Brain pericyte (primary cell): ENCODE measurements at places on chromosomes 11 and 22.

DNA sequence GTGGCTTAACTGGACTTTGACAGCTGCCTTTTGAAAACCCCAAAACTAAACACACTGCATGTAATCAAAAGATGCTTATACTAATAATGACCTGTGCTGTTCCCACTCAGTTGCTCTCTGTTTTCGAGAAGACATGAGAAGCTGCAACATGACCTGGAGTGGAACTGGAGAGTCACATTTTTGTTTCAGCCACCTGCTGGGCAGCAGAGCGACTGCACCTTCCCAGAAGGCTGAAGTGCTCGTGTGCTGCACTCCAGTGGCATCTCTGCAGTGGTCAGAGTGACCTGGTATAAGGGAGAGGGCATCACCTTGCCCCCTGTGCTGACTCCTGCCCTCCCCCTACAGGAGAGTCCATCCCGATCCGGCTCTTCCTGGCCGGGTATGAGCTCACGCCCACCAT, 8.6 kb downstream of the THYN1 start:
- no peak for DNase-seq

DNA sequence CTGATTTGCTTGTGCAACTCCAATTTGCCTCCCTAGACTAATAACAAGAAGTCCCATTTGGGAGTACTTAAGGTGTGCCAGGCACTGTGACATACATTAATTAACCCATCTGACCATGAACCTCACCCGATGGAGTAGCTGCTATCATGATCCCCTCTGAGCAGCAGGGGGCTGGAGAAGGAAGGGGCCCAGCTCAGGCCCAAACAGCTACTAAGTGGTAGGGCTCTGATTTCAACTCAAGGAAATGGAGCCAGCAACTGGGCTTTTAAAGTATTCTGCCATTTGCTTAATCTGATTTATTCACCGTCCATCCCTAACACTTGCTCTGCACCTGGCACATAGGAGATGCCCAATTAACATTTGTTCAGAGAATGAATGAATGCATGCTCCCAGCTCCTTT, 1.2 kb downstream of the CRYBB1 start:
- DNase-seq, result no peak

DNA sequence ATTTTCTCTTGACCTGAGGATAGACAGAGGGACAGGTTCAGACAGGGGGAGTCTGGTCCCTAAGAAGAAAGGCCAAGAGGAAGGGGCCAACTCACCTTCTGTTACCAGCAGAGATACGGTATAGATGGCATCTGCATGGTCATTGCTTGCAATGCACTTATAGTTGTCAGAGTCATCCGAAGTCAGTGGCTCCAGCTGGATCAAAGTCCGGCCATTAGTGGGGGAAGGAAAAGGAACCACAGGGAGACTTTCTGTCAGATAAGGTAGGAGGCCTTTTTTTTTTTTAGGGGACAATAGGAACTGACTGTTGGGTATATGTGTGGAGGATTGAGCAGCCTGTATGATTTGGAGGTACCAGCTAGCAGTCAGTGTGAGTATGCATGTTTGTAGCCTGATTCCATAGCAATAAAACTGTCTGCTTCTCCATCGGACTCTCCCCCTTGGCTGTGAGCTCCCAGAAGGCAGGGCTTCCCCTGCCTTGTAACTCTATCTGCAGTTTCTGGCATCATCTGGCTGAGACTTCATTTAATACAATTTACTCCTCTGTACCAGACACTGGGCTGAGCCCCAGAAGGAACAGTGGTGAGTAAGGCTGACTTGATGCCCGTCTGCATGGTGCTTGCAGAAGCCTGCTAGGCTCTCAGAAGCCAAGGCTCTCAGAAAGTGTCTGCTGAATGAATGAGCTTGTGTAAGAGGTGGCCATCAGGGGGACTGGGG, 5.7 kb downstream of the IGSF22 start:
- no peak for DNase-seq

GRCh38 chr11:613369-613968, 2.3 kb downstream of the IRF7 start:
- no peak for DNase-seq

DNA sequence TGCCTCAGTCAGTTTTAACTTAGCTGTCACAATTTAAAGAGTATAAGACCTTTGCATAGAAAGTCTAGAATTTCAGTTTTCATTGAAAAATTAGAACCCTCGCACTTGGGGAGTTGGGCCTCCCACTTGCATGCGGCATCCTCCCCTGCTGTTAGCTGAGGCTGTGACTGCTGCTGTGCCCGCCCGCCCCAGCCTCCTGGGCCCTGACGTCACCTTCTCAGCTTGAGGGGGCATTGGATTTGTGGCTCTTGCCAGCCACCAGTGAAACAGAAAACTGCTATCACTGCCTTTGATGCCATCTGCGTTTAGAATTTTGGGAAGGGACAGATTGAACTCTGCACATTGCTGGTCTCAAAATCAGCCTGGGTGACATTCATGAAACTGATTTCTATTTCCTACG, 108.7 kb downstream of the CTTN start:
- no peak for DNase-seq

DNA sequence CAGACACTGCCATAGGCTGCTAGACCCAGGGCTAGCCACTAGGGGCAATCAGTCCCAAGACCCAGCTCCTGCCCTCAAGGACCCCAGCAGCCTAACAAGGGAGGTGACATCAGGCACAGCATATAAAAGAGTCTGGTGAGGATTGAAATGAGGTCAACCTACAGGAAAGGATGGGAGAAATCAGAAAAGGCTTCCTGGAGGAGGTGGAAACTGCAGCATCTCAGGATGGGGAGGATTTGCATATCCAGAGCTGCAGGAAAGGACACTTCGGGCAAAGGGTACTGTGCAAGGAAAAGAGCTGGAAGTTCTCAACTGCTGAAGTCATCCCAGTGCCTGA, 2.9 kb upstream of the ARFGAP2 start:
- no peak for DNase-seq

DNA sequence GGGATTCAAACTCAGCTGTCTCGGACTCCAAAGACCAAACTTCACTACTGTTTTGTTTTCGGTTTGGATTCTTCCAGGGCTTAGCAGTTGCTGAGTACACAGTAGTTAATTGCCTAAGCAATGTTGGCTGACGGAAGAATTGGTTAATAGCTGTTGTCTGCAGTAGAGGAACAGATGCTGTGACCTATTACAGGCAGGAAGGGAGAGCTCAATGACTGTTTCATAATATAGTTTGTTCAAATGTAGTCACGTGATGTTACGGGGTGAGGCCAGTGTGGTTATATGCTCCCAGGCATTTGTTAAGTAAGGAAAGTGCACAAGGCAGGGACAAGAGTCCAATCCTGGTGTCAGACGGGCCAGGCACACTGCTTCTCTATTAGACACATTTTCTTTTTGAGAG, 222.6 kb upstream of the CCDC90B start:
- DNase-seq, result no peak

DNA sequence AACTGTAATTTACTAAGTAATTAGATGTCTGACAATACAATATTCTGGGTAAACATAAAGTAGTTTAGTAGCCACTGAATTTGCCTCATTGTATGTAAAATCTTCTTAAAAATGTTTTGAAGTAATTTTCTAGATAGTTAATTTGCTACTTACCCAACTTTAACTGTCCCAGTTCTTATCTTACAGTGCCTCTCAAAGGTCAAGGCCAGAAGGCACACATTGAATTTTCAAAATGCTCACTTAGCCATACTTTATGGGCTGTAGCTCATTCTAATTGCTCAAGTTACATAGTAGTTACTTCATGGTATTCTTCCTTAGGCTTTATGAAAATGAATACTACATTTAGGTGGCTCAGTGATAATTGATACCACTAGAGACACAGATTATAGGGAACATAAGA, 666.6 kb downstream of the CNTN5 start:
- no peak for DNase-seq

- no peak for DNase-seq
These were observed 23.2 kb downstream of the TIMP3 start for GRCh38 chr22:32824531-32825312.

GRCh38 chr11:33533386-33534052, 167.1 kb downstream of the C11orf91 start:
- DNase-seq, result no peak

DNA sequence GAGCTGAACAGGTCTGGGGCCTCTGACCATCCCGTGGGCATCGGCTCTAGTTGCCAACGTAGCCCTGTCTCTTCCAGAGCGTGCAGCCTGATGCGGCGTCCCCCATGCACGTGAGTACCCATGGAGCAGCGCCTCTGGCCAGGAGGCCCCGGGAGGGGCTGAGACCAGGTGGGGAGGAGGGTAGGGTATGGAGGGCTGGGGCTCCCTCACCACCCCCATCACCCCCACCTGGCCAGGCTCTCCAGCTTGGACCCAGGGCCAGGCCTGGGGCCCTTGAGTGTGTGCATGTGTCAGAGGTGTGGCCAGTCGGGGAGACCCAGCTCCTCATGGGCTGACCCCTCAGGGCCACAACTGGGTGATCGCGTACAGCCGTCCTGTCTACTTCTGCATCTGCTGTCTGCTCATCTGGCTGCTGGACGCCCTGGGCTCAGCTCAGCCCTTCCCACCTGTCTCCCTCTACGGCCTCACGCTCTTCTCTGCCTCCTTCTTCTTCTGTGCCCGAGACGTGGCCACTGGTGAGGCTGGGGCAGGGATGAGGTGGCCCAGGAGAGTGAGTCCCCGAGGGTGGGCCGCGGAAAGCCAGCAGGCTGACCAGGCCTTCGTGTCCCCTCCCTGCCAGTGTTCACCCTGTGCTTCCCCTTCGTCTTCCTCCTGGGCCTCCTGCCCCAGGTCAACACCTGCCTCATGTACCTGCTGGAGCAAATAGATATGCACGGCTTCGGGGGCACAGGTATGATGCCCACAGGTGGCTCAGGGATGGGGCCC, 8.5 kb downstream of the PCNX3 start:
- DNase-seq, result no peak

DNA sequence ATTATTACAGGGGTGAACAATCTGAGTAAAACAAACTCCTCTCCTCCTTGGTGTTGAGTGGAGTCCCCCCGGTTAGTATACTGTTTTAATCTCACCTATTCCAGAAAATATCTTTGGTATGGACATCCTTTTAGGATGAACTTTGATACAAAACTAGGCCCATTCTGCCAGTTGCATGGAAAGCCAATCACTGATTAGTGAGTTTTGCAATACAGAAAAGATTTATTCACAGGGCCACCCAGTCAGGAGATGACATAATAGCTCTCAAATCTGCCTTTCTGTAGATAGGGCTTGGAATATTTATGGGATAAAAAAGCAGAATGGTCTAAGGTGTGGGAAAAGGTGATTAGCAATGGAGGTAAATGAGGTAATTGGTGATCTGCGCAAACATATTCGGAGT, 30.3 kb upstream of the SLC22A25 start:
- no peak for DNase-seq
